Stimulated activated CD8-positive, alpha-beta memory T cell treated with anti-CD3 and anti-CD28 coated beads, Interleukin-15, amount 100 ng/mL, for 24 hours (primary cell): ENCODE measurements at places on chromosomes 7 and 10.

DNA sequence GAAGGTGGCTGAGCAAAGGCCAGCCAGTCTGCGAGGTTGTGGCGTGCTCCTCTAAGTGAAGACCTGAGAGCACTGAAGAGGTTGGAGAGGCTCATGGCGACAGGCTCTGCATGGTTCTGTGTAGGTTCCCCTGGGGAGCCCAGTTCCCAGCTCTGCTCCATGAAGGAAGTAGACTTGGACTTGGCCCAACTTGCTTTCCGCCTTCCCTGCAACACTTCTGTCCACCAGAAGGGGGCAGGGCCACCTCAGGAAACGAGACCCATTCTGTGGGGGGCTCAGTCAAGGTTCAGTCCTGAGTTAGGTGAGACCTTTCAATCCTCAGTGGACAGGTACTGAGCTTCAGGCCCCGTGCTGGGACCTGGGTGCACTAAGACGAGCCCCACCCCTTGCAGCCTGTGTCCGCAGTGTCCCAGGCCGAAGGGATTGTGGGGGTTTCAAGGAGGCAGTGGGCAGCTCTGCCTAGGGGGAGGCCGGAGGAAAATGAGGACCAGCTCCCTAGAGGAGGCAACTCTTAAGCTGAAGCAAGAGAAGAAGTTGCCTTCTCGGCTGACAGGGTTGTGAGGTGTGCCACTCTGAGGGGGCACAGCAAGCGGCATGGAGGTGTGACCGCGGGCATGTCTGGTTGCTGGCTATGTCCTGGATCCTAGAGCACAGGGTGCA is 15.0 kb upstream of the PCBD1 start:
- DNase-seq: no peak

GRCh38 chr7:138431517-138431916 is 28.5 kb upstream of the TRIM24 start:
- DNase-seq: no peak

DNA sequence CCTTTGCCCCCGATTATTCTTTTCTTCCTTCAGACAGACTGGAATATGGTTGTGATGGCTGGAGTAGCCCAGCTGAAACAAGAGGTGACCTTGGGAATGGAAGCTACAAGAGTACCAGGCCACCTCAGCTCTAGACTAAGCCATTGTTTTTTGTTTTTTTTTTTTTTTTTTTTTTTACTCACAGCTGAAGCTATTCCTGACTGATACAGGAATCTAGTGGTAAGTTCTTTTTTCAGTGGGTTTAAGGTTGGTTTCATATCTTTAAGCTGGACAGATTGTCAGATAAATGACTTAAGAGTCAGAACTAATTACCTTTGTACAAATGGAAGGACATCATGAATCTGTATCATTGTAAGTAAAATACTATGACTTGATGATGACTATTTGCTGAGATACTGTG is 30.2 kb upstream of the PTPN12 start:
- DNase-seq: no peak

- no peak for DNase-seq
Measured at GRCh38 chr7:126805351-126805750, 447.4 kb downstream of the GRM8 start.

DNA sequence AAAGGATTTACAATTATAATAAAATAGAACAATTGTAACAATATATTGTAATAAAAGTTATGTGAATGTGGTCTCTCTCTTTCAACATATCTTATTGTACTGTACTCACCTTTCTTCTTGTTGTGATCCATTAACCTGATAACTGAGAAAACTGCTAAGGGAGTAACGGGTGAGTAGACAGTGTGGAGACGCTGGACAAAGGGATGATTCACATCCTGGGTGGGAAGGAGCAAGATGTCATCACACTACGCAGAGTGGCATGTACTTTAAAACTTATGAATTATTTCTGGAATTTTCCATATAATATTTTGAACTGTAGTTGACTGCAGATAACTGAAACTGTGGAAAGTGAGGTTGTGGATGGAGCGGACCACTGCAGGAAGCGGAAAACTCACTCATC is 91.2 kb upstream of the PLPP4 start:
- DNase-seq: no peak

- DNase-seq: no peak
Measured at GRCh38 chr7:149707448-149707886, 65.9 kb downstream of the ZNF467 start.

- DNase-seq: no peak
Measured at GRCh38 chr10:75935240-75935639, 503.8 kb downstream of the LRMDA start.

- DNase-seq: no peak
Measured at GRCh38 chr7:134985894-134986362, 380 bp upstream of the AGBL3 start.

DNA sequence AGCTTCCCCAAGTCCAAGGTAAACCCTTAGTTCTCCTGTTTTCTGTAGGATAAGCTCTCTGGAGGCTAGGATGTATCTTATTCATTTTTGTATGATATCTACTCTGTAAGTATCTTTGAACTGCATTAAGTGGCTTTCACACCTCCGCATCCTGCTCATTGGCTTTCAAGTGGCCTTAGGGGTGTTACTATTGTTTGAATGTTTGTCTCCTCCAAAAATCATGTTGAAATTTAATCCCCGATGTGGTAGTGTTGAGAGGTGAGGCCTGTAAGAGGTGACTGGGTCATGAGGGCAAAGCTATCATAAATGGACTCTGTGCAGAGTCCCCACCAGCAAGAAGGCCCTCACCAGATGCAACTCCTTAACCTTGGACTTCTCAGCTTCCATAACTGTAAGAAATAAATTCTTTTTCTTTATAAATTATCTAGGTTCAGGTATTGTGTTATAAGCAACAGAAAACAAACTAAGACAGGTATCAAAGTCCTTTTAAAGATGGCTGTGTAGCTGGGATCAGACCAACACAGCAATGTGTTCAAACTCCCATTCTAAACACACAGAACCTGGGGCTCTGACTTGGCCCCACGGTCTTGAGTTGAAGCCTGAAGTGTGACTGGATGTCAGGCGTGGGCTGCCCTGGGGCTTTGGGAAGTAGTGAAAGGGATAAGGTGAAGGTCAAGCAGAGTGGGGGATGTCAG is 25.9 kb downstream of the TBXAS1 start:
- DNase-seq: no peak

GRCh38 chr10:68332259-68333057 is at the start of gene PBLD:
PBLD (minus strand) TSS chr10:68332928; CDS start chr10:68306844, 26,084 bp downstream.
- DNase-seq: peak; percentile 34

- DNase-seq: no peak
Measured at GRCh38 chr7:137142376-137142775, 201.2 kb downstream of the PTN start.

DNA sequence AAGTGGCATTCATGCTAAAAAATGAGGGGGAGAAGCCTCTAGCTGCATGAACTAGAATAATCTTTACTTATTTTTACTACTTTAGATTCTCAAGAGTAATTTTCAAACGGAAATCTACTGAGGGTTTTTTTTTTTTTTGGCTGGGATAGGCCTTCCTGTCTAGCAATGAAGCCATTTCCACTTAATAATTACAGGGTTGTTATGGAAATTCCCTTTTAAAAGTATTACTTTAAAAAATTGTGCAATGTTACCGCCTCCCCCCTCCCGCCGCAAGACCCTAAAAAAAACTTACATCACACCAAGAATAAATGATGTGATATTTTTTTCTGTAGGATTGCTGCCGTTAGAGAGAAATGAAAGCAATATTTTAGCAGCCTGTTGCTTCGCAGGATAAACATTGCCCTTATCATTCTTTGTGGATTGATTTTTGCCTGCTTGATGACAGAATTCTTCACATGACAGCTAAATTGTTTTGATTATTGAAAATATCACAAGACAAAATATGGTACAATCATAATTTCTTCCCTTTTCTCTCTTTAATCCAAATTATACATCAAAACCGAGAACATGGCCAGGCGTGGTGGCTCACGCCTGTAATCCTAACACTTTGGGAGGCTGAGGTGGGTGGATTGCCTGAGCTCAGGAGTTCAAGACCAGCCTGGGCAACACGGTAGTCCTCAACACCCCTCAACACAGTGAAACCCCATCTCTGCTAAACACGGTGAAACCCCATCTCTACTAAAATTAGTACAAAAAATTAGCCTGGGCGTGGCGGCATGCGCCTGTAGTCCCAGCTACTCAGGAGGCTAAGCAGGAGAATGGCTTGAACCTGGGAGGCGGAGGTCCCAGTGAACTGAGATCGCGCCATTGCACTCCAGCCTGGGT is 32.8 kb downstream of the ARL4A start:
- no peak for DNase-seq

- DNase-seq: no peak
Measured at GRCh38 chr7:30941582-30942323, 22.0 kb upstream of the GHRHR start.
